ENCODE measurements at places on chromosomes 7 and 10.
A peak's percentile ranks its signal among the peaks of the same experiment; 100 is the strongest.

DNA sequence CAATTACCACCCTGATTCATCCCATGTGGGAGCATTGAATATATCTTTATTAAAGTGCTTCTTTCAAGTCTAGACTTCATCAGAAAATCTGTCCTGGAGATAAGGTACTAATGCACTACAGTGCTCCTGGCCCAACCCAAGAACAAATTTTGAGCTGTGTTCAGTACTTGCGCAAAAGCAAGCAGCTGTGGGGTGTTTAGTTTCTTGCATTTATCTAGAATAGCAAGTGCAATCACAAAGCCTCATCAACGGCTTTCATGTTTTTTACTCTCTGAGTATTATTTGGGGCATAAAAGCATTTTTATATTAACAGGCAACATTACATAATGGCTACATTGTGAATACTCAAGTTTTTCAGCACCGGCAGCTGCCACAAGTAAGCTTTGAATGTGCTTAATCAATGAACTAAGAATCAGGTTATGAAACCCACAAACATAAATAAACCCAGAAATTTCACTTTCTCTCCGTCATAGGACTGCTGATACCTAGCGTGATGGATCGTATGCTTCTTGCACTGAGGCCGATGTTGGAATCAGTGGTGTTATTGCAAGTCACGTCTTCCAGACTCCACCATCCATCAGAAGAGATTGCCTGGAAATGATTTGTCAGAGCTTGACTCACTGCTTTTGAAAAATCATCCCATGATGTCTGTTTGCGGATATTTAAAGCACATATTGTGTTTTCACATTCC, 113.1 kb downstream of the CTTNBP2 start:
- DNase-seq = no peak

DNA sequence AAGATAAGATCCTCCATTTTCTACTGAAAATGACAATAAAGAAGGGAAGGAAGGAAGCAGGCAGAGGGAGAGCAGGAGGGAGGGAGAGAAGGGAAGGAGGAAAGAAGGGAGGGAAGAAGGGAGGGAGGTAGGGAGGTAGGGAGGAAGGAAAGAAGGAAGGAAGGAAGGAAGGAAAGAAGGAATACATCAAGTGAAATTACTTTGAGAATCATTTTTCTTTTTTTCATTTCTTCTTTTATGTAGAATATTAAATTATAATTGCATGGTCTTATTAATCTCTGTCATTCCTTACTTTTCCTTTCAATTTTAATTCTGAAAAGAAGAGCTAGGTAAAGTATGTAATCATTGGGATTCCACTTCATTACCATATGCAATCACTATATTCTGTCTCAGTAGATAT, 97.8 kb downstream of the PLXDC2 start:
- no peak for DNase-seq

DNA sequence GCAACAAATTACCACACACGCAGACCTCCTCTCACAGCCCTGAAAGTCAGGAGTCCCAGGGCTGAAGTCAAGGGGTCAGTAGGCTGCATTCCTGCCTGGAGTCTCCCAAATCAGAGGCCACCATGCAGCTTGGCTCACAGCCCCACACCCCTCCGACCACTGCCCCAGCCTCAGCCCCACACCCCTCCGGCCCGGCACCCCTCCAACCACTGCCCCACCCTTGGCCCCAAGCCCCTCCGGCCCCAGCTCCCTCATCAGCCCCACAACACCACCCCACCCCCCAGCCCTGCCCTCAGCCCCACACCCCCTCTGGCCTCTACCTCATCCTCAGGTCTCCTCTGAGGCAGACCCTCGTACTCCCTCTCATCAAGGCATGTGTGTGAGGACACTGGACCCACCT, 85.7 kb downstream of the DIP2C start:
- no peak for DNase-seq

GRCh38 chr7:27364344-27364758, 121.7 kb downstream of the EVX1 start:
- no peak for DNase-seq

GRCh38 chr7:151381348-151382078, 28.3 kb downstream of the WDR86 start:
- peak; percentile 82 for DNase-seq

GRCh38 chr10:17430647-17431355, 23.6 kb downstream of the ST8SIA6 start:
- DNase-seq = peak; percentile 72

DNA sequence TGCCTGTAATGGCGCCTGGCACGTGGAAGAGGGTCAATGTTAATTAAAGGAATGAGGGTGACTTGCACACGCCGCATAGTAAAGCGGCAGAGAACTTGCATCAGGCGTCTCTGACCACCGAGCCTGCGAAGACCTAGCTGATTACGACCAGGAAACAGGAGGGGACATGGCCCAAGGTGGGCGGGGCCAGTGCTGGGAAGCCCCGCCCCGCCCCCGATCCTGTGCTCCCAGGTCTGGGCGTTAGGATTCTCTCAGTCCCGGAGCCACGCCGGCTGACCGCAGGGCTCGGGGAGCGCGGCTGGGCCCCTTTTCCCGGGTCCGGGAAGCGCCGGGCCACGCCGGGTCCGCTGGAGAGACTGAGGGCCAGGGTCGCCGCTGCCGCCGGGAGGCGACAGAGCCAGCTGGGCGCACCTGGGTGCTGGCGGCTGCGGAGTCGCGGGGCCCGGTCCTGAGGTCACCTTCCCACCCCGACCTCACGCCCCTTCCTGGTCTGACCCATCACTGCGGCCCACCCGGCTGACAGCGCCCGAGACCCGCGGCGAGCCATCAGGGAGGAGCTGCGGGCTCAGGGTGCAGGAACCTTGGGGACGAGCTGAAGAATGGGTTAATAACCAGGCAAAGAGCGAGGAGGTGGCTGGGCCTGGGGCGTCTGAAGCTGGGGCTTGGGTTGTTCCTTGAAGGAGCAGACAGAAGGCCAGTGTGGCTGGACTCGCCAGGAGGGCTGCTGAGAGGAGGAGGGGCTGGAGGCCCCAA, 23.0 kb upstream of the GRID1 start:
- peak; percentile 94 for DNase-seq
